ENCODE measurements at places on chromosomes 5 and 9.

DNA sequence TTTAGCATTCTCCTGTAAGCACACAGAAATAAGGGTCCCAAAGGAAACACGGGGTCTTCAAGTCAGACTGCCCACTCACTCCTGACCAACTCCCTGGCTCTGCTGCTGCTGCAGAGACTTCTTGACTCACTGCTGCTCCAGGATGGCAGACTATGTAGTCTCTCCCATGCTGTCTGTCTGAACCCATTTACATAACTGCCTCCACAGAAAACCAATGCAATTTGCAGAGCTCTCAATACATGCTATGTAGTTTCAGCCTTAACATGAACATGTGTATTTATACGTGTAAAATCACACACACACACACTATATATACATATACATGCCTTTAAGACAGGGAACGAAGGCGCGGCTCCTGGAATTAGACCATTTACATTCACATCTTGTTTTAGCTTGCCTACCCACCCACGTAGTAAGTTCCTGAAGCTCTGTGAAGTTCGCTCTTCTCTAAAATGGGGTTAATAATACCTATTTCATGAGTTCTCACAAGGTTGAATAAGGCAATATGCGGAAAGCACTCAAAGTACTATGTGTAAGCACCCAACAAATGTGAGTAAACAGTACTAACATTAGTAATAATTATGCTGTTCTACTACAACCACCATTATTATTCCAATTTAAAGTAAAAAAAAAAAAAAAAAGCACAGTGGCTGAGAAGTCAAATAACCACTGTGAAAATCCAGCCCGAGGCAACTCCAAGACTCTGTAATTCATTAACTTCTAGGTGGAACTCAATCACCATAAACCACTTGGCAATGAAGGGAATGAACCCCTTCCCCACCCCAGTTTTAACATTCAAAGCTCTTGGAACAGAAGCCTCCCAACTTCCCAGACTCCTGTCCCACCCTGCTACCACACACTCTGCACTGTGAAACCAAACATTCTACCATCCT lies 31.8 kb downstream of the PRELID2 start:
- DNase-seq = no peak

DNA sequence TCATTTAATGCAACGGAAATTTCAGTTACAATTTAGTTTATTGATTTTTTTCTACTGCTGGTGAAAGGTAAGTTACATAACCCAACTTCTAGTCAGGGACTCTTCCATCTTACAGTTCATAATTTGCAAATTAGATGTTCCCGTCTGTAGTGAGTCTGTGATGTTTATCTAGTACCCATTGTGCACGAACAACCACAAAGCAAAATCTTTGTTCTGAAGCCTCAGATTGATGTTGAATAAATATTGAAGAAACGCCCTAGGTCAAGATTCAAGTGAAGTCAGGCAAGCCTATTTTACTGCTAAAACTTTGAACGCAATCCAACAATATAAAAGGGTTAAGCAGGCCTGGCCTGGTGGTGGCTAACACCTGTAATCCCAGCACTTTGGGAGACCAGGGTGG lies 43.1 kb downstream of the BASP1 start:
- DNase-seq = no peak

DNA sequence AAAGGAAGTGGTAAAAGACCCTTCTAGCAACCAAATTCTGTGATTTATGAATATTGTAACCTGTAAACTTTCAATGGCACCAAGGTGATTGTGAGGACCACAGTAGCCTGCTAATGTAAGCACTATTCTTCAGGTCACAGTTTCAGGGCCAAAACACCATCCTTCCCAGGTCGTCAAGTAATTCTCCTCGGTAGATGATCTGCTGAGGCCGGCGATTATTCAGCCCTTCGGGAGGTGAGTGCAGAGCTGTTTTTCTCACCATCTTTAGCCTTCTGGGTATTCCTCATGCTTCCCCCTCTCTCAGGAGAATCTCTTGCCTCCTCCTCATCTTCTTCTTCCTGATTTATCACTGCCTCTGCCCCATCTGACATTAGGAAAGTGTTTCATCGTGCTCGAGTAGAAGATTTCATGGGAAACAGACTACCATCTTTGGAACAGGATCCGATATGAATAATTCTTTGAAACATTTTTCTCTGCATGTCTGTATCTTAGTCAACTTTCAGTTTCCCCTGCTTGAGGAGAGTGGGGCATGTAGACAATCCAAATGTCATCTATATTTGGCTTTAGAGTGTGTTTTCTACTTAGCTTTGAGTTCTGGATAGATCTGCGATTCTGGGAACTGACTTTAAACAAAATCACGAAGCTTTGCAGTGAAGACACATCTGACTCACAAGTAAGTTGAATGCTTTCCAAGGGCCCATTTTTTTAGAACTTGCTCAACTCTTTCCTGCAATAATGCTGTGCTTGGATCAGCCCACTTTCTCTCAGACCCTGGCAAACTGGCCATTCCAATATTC lies 173.9 kb downstream of the AOPEP start:
- peak; percentile 88 for DNase-seq

GRCh38 chr5:8289779-8290178 lies 420.8 kb downstream of the MTRR start:
- no peak for DNase-seq

- DNase-seq = no peak
These were observed 343.7 kb downstream of the RAB3C start for GRCh38 chr5:58926541-58926935.

- DNase-seq = peak; percentile 55
These were observed 618.8 kb downstream of the HINT1 start for GRCh38 chr5:130546211-130546610.
